Gastrocnemius medialis (tissue), 4 donors: ENCODE measurements at places on chromosomes 5 and 9. TPM values are rescaled to one million over a fixed set of nuclear protein-coding genes. Genes with fewer than 3 reads are reported as not detected.
A peak's percentile ranks its signal among the peaks of the same experiment; 100 is the strongest.

DNA sequence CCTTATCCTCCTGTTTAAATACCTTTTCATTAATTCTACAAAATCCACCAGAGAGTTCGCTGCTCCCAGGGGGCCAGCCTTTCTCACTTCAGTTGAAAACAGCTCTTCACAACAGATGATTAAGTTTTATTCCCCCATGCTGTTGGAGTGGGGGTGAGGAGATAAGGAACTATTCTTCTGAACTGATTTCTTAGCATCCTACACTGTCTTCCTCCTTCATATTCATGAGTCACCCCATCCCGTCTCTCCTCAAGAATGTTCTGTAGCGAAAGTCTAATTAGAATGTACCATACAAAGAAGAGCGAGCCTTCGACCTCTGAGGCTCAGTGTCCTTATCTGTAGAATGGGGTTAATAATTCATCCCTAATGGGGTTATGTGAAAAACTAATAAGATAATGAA is 138.0 kb downstream of the PIK3R1 start:
- no peak overlapping the region for H3K4me3 ChIP-seq
- H3K4me1 ChIP-seq = no peaks in the 10 kb centered on the region
- H3K27me3 ChIP-seq = no peaks in the 10 kb centered on the region
- H3K27ac ChIP-seq = no peak overlapping the region
- no peak for DNase-seq
- H3K36me3 ChIP-seq = no peaks in the 10 kb centered on the region

S1PR3 gene
- total RNA-seq = 3.3 TPM

- peak; percentile 33 for DNase-seq
- no peaks in the 10 kb centered on the region for H3K4me1 ChIP-seq
- no peaks in the 10 kb centered on the region for H3K27me3 ChIP-seq
- H3K4me3 ChIP-seq = no peak overlapping the region
- no peak overlapping the region for H3K27ac ChIP-seq
These were observed 981.2 kb downstream of the TLE4 start for GRCh38 chr9:80552931-80553330.

DNA sequence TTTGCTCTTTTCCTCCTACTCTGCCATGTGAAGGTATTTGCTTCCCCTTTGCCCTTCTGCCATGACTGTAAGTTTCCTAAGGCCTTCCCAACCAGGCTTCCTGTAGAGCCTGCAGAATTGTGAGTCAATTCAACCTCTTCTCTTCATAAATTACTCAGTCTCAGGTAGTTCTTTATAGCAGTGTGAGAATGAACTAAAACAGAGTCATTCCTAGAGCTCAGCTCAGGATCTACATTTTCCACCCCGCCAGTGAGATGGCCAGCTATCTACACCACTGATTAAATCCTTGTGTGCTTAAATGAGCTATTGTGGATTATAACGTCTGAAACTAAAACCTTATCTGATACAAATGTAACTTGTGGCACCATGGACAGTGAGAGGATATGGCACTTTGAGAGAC is 55.0 kb downstream of the FRMD3 start:
- DNase-seq = no peak
- no peaks in the 10 kb centered on the region for H3K4me1 ChIP-seq
- no peak overlapping the region for H3K27ac ChIP-seq
- H3K4me3 ChIP-seq = no peak overlapping the region
- H3K36me3 ChIP-seq = no peaks in the 10 kb centered on the region

GNG10 gene
- total RNA-seq = 27.2 TPM

IARS1 gene
- 93.7 TPM for total RNA-seq

DNA sequence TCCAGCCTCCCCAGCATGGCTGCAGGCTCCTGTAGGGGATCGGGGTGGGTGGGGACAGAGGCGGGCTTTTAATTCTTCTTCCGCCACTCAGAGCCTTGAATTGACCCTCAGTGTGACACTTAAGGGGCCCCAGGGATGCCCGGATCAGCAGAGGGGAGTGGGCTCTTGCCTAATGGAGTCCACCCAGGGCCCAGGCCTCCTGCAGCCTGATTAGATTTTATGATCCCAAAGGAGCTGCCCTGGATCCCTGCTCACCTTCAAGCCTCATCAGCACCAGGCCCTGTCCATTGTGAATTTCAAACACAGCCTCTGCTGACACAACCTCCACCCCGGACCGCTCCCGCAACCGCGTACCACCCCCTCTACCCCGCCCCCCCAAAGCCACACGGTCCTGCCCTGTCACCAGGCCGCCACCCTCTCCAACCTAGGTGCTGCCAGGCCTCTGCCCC is 214.1 kb upstream of the IER5L start:
- DNase-seq = no peak
- H3K27ac ChIP-seq = no peak overlapping the region
- H3K27me3 ChIP-seq = no peaks in the 10 kb centered on the region
